ENCODE measurements at places on chromosomes 5 and 9.

GRCh38 chr9:14251154-14252071 is 62.5 kb downstream of the NFIB start:
- peak; percentile 13 for DNase-seq

DNA sequence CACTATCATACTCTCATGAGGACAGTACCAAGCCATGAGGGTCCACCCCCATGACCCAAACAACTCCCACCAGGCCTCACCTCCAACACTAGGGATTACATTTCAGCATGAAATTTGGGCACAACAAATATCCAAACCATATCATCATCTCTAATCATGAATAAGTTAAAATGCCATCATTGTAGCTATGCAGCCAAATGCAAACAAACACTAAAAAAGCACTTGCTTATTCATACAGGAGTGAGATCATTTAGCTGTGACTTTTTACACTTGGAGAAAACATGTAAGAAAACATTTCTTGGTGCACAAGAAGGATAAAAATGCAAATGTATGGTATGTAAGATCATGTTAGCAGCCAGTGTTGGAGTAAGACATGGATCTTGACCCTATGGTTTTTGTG is 24.2 kb downstream of the BAAT start:
- DNase-seq, result no peak

DNA sequence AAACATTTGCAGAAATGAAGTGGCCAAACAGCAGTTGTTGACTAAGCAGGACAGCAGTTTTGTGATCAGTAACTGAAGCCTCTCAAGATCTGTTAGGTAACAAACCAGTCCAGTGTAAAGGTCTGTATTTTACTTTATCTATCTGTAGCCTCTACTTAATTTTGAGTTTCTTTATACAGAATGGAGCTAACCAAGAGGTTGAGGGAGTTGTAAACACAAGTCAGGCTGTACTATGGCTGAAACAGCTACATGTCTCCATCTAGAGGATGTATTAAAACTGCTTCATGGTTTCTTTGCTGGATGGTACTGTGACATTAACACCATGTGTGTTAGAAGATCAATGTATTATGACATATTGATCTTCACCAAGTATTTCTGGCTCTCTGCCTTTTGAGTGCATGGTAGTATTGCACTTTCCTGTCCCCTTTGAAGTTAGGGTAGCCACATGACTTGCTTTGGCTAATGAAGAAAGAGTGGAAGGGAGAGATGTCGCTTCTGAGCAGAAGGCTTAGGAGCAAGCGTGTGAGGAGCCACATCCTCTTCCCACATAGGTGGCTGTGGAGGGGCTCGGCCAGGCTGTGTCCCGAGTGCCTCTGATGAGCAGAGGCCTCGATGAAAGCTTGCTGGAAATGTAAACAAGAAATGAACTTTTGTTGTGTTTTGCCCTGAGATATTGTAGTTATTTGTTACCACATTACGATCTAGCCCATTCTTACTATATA is 105.6 kb upstream of the PCA3 start:
- DNase-seq, result no peak

DNA sequence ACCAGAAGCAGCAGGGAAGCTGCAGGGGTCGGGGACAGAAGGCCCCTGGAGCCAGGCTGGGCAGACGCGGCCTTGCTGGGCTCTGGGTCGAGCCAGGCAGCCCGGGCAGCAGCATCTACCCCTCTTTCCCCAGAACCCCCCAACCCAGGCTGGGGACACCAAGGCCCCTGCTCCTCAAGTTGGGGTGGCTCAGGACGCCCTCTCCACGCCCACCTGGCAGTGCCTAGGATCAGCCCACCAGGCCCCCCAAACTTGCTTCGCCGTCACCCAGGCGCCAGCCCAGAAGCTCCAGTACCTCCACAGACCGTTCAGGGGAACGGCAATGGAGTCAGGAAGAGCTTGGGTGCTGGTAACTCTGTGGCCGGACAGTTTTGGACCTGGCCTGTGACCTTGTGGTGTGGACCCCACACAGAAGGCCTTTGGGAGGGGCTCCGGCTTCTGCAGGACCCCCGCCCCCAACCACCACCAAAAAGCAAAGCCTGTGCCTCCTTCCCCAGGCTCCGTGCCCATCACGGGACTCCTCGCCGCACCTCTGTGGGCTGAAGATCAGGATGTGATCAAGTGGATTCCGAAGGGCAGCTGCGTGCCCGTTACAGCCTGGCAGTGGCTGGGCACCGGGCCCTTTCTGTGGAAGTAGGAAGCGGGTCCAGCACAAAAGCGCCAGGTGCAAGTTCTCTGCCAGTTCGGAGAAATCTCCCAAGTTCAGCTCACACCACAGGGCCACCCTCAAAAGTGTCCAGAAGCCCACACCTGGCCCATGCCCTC is 2.1 kb downstream of the SLC12A7 start:
- DNase-seq, result no peak

DNA sequence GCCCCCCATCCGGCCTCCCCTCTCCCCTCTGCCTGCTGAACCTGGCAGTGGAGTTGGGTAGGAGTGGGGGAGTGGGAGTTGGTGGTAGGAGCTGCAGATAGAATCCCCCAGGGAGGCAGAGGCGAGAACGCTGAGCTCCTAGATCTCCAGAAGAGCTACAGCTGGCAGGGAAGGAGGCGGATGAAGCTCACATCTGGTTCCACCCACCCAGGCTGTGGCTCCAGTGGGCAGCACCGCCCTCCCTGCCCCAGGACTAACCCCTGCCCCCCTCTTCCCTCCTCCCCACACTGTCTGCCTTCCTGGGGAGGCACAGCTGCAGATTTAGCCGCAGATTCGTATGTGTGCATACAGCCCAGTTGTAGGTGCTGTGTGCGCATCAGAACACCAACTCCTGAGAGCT is 34.2 kb downstream of the C9orf50 start:
- no peak for DNase-seq

DNA sequence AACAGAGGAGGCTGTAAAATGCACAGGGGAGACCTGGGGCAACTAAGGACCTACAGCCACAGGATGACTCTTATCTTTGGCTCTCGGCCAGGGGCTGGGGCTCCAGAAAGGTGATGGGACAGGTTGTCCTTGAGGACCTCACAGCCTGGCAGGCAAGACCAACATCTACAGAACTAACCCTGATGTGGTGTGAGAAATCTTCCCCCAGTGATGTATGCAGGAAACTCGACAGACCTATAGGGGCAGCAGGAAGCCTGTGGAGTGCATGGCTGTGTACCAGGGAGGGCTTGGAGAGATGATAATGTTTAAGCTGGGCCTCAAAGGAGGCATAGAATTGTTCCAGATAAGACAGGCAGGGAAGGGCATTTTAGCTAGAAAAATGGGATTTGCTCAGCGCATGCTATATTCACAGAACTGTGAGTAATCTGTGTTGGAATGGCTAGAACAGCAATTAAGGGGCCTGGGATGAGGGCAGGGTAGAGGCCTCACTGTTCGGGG is 68.5 kb upstream of the SLC25A51 start:
- DNase-seq, result no peak

Measured in GM04504 (cell line).